ENCODE measurements at places on chromosomes 7 and 10.

- no peak for DNase-seq
Observed at GRCh38 chr10:101771380-101771779, 4.5 kb downstream of the FGF8 start.

DNA sequence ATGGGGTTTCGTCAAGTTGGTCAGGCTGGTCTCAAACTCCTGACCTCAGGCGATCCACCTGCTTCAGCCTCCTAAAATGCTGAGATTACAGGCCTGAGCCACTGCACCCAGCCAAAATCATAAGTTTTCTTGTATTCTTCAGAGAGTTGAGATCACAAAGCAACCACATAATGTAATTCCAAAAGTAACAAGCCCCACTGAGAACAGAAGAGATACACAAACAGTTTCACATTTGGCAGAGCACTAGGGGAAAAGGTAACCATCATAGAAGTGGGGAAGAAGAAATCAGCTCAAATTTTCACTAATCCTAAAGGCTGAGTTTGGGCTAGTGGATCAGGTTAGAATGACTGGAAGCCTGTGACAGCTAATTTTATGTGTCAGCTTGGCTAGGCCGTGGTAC lies 5.4 kb upstream of the CEP41 start:
- DNase-seq, result no peak

GRCh38 chr10:77533146-77533886 lies 104.3 kb downstream of the KCNMA1 start:
- DNase-seq, result no peak

- DNase-seq, result no peak
Observed at GRCh38 chr7:68613897-68614296, 984.4 kb upstream of the AUTS2 start.

- no peak for DNase-seq
Observed at GRCh38 chr7:115088893-115089292, 167.0 kb downstream of the MDFIC start.

GRCh38 chr10:110670335-110670734 lies 26.2 kb downstream of the RBM20 start:
- DNase-seq, result no peak

DNA sequence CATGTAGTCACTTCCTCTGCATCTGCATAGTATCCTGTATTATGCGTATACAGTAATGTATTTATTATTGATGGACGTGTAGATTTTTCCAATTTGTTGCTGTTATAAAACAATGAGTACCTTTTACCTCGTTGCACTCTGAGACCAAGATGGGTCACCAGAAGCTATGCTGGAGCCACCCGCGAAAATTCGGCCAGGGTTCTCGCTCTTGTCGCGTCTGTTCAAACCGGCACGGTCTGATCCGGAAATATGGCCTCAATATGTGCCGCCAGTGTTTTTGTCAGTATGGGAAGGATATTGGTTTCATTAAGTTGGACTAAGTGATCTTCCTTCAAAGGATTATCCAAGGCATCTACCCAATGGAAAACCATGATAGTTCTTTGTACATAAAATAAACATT lies 1.0 kb downstream of the PSMC2 start:
- DNase-seq, result no peak

GRCh38 chr7:83410989-83411591 lies 237.8 kb downstream of the SEMA3E start:
- DNase-seq, result peak; percentile 69

- DNase-seq, result no peak
Observed at GRCh38 chr7:82932516-82932915, 230.2 kb downstream of the PCLO start.

DNA sequence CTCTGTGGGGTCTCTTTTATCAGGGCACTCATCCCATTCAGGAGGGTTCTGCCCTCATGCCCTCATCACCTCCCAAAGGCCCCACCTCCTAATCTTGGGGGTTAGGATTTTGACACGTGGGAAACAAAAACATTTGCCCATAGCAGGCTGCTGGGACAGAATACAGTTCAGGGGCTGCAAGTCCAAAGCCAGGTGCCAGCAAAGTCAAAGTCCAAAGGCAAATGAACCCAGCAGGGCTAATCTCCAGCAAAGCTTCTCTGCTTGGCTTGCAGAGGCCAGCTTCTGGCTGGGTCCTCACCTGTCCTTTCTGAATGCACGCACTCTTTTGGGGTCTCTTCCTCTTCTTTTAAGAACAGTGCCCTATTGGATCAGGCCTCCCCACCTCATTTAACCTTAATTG lies 359.9 kb downstream of the DPP6 start:
- no peak for DNase-seq

DNA sequence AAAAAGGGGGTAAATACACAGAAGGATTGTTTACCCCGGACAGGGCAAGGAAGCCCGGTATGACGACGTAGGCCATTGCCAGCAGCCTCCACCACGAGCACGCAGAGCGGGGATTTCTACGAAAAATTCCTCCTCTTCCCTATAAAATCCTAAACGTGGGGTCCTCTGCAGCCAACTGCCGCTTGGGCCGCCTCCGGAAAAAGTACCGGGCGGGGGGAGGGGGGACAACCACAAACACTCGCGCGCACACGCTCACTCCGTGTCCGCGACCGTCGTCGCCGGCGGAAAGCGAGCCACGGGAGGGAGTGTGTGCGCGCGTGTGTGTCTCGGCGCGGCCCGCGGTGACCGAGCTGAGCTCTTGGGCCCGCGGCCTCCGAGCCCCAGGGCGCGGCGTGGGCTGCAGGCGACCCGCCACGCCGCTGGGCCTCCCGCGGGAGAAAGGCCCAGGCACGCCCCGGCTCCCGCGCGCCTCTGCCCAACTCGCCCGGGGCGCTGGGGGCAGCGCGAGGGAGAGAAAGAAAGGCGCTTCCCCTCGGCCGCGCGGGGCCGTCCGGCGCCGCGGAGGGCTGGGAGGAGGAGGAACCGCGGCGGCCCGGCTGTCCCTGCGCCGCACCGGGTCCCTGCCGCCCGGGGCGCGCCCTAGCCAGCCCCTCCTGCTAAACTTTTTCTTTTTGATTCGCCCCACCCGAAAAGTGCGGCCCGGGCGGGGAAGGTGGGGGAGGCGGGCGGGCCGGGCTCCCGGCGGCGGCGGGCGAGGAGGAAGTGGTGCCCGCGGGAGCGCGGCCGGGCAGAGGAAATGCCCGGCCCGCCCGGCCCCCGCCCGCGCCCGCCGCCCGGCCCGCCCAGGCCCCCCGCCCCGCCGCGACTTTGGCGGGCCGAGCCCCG lies 1.5 kb downstream of the CTBP2 start:
- DNase-seq, result peak; percentile 66

DNA sequence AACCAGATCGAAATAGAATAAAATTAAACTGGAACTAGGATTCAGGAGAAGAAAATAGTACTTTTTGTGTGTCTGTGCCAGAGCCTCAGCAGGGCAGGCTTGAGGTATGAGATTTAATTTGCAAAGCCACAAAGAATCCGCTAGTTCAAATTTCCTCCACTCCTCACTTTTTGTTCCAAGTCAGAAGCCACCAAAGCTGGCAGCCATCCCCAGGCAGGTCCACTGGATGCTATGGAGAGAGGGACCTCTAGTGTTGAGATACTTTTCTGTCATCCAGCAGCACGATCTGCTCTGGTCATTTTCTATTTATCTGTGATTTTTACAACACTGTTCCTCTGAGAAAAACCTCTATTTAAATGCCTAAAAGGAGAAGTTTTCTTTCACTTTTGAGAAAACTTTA lies 147.9 kb upstream of the FRMD4A start:
- DNase-seq, result peak; percentile 96

GRCh38 chr7:671415-672042 lies 55.0 kb upstream of the DNAAF5 start:
- no peak for DNase-seq

DNA sequence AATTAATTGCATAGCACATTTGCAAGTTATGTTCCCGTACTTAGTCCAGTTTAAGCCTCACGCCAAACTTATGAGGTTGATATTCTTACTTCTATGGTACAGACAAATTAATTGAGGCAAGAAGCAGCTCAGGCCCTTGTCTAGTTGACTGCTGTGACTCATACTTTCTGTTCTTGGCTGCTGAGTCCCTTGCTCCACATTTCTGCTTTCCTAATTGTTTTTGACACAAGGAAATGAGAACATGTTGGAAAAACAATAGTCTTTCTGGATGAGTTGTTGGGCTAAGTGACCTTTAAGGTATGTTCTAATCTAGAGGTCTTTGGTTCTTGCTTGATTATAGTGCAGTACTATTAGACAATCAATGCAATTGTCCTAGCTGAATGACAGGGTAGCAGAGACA lies 331.8 kb downstream of the NRG3 start:
- DNase-seq, result no peak

GRCh38 chr7:142894112-142894984 lies 8.8 kb upstream of the TRPV6 start:
- no peak for DNase-seq

- peak; percentile 65 for DNase-seq
Observed at GRCh38 chr10:70145666-70146488, 623 bp downstream of the TYSND1 start.
